Mesothelial cell of epicardium (in vitro differentiated cells): ENCODE measurements at places on chromosomes 13 and 19.

- DNase-seq, result no peak
Measured at GRCh38 chr13:48531416-48532255, 1.2 kb downstream of the RCBTB2 start.

GRCh38 chr19:12611361-12611699 is 610 bp downstream of the ZNF791 start:
- no peak for DNase-seq

DNA sequence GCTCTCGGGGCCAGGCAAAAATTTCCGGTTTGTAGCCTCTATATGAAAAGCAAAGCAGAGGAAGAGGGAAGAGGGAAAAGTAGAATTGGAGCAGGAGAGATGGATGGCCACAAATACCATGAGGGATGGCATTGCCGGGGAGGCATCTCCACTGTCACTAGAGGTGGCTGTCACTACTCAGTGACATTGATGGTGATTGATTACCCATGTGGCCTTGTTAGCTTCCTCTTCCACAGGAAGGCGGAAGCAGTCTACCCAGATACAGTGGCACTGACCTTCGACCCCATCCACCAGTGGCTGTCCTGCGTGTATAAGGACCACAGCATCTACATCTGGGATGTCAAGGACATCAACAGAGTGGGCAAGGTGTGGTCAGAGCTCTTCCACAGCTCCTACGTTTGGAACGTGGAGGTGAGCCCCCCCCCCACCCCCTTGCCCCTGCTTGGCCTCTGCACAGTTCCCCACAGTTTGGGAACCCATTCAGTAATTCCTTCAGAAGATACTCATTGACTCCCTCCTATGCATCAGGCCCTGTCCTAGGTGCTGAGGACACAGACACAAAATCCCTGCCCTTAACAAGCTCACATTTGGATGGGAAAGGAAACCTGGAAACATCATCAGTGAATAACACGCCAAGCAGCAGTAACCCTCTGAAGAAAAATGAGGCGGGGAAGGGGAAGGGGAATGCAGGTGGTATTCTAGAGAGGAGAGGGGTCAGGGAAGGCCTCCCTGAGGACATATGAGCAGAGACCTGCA is 18.6 kb downstream of the WDR62 start:
- DNase-seq, result no peak

- DNase-seq, result no peak
Measured at GRCh38 chr19:51224163-51224641, 678 bp upstream of the CD33 start.

DNA sequence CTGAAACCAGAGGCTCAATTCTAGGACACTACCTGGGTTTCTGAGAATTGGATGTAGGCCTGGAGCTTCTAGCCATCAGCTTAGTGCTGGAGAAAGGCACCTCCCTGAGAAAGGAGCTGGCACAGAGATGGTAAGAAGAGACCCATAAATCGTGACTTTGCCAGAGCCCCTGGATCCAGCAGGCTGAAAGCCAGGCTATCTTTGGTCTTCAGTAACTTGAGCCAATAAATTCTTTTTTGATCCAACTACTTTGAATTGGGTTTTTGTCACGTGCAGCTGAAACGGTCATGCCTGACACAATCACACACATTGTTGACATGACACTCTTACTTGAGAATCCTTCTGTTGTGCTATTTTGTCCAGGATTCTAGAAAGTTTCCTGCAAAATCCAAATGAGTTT is 103.4 kb downstream of the LHFPL6 start:
- DNase-seq, result no peak

GRCh38 chr19:40521276-40521675 is 54.5 kb downstream of the SPTBN4 start:
- DNase-seq, result no peak

GRCh38 chr19:39193803-39194202 is 3.0 kb upstream of the NCCRP1 start:
- no peak for DNase-seq

- no peak for DNase-seq
Measured at GRCh38 chr19:29517412-29517811, 8.4 kb upstream of the VSTM2B start.

GRCh38 chr13:75770592-75771011 is 134.5 kb downstream of the LMO7 start:
- DNase-seq, result no peak

- DNase-seq, result no peak
Measured at GRCh38 chr19:7533925-7534480, 1.5 kb upstream of the PNPLA6 start.

DNA sequence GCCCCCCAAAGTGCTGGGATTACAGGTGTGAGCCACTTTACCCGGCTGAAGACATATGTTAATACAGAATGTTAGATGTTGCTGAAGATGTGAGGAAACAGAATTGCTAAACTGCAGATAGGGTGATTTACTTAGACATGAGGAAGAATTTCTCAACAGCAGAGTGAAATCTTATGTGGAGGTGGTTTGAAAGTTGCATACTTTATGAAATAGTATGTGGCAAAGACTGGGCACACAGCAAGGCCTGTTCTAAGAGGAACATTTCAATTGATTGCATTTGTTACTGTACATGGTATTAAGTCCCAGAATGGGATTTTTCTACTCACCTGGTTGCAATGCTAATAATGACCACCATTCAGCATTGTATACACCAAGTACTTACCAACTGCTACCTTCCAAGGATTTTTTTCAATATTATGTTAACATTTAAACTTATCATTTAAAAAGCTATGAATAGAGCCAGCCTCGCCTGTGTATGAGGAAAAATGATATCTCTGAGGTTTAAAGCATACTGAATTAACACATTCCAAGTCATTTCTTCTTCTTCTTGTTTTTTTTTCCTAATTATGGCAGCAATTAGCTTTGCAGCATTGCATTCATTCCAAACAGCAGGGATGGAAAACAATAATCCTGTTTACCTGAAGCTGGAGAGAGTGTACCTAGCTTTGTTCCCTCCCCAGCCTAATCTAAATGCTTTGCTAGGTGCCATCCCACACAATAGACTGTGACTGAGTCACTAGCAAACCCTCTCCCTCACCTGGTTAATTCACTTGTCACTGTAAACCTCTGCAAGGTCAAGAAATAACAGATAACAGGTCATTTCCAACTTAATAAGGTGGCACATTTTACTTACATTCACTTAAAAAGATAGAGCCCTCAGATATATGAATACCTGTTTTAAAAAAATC is 19.4 kb upstream of the KLF5 start:
- DNase-seq, result no peak
